ENCODE measurements at places on chromosomes 7 and 10. TPM values are rescaled to one million over a fixed set of nuclear protein-coding genes. Genes with fewer than 3 reads are reported as not detected.
A peak's percentile ranks its signal among the peaks of the same experiment; 100 is the strongest.

DNA sequence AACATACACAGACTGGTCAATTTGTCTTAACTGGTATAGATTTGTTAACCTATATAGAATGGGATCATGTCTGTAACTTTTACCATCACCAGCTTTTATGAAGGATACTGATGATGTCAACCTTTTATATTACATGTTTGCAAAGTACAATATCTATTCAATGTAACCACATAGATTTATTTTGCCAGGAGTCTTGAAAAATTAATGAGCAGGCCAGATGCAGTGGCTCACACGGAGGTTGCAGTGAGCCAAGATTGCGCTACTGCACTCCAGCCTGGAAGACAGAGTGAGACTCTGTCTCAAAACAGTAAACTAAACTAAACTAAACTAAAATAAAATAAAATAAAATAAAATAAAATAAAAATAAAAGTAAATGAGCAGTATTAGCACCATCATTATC is 30.0 kb upstream of the PARD3 start:
- no peak for DNase-seq
- no peak overlapping the region for H3K4me3 ChIP-seq
- H3K27ac ChIP-seq: no peak overlapping the region
- H3K27me3 ChIP-seq: no peaks in the 10 kb centered on the region
- H3K4me1 ChIP-seq: no peaks in the 10 kb centered on the region
- H3K36me3 ChIP-seq: no peaks in the 10 kb centered on the region

- H3K4me3 ChIP-seq: no peak overlapping the region
- H3K36me3 ChIP-seq: no peaks in the 10 kb centered on the region
- no peaks in the 10 kb centered on the region for H3K4me1 ChIP-seq
- H3K27me3 ChIP-seq: no peaks in the 10 kb centered on the region
- no peak overlapping the region for H3K27ac ChIP-seq
These were observed 90.7 kb downstream of the UNCX start for GRCh38 chr7:1323178-1324027.

- DNase-seq: no peak
- H3K4me3 ChIP-seq: no peak overlapping the region
- H3K4me1 ChIP-seq: no peaks in the 10 kb centered on the region
- no peaks in the 10 kb centered on the region for H3K36me3 ChIP-seq
- H3K27me3 ChIP-seq: no peaks in the 10 kb centered on the region
These were observed 14.1 kb upstream of the PPA1 start for GRCh38 chr10:70247360-70247759.

- H3K4me1 ChIP-seq: no peaks in the 10 kb centered on the region
- no peak overlapping the region for H3K27ac ChIP-seq
- H3K4me3 ChIP-seq: no peak overlapping the region
These were observed 51.5 kb downstream of the MAD1L1 start for GRCh38 chr7:2181077-2181854.

DNA sequence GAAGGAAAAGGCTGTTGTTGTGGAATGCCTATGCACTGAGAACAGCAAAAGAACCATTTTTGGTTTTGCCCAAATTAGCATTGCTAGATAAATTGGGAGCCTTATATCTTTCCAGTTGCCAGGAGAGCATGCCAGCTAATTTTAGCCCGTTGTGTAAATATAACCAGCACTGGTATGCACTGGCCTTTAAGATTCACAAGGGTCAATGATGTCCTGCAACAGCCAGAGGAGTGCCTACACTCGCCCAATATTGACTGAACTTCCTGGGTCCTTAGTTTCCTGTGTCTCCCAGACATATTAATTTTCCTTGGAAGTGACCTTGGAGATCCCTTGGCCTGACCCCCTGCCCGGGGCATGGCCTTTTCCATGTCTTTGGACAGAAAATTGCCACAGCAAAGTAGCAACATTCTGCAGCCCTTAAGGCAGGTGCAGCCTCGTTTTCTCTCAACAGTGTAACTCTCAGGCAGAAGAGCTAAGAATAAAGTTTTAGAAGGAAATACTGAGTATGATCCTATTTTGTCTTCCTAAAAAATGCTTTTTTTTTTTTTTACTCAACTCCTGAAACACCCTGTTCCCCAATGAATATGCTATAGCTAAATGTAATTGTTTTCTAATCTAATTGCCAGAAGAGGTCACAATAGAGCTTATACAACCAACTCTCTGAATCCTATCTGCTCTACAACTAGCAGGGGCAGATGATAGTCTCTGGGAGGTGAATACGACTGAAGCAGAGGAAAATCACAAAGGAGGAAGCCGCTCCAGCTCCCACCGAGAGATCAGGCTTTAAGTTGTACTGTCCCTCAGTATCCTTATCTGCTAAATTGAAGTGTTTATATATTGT is 131.9 kb upstream of the PCGF5 start:
- no peak for DNase-seq
- no peak overlapping the region for H3K4me3 ChIP-seq
- no peaks in the 10 kb centered on the region for H3K4me1 ChIP-seq
- H3K27ac ChIP-seq: no peak overlapping the region
- H3K36me3 ChIP-seq: no peaks in the 10 kb centered on the region

GIMAP1 gene
- 9.3 TPM for total RNA-seq

DNA sequence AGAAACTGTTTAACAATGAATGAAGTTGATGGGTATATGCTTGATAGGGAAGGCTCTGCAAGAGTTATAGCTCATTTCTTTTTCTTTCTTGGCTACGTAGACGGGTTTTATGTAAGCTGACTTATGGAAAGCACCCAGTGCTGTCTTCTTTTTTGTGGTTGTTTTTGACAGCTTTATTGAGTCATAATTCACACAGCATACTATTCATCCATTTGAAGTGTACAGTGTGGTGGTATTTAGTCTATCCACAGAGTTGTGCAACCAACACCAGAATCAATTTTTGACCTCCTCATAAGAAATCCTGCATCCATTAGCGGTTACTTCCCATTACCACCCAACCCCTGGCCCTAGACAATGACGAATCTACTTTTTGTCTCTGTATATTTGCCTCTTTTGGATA is 240.6 kb upstream of the KIAA1217 start:
- H3K27ac ChIP-seq: no peak overlapping the region
- no peaks in the 10 kb centered on the region for H3K27me3 ChIP-seq
- DNase-seq: no peak
- no peaks in the 10 kb centered on the region for H3K36me3 ChIP-seq
- no peaks in the 10 kb centered on the region for H3K4me1 ChIP-seq

- H3K4me1 ChIP-seq: no peaks in the 10 kb centered on the region
- H3K27ac ChIP-seq: no peak overlapping the region
- no peaks in the 10 kb centered on the region for H3K27me3 ChIP-seq
- H3K36me3 ChIP-seq: no peaks in the 10 kb centered on the region
- DNase-seq: no peak
- no peak overlapping the region for H3K4me3 ChIP-seq
These were observed 7.5 kb downstream of the CPA1 start for GRCh38 chr7:130387628-130388403.

GRCh38 chr10:104622598-104623209 is 18.4 kb upstream of the SORCS3 start:
- no peak for DNase-seq
- H3K27ac ChIP-seq: no peak overlapping the region
- H3K4me1 ChIP-seq: no peaks in the 10 kb centered on the region
- no peaks in the 10 kb centered on the region for H3K27me3 ChIP-seq
- no peak overlapping the region for H3K4me3 ChIP-seq

DNAJC9 gene
- total RNA-seq: 21.7 TPM

DNA sequence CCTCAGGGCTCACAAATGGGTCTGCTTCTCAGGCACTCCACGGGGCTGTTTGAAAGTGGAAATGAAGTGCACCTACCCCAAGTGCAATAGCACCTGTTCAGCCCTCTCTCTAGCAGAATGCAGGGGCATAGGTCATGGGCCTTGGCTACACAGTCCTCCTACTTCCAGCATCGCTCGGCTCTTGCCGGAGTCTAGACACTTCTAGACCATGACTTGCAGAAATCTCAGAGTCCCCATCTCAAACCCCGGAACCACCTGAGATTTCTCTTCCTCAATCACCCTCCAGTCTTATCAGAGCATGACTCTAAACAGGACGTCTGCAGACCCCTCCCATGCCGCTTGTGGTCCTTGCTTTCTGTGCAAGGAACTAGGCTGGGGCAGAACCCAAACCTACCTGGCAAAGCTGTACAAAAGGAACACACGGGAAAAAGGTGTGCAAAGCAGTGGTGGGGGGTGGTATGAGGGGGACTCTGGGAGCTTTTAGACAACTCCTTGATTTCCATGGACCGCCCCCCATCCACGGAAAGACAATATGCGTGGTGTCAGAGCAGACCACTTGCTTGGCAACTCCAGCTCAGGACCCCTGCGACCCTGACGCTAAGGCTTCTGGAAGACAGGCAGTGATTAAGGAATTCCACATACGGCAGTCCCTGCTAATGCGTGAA is 13.8 kb downstream of the TMEM273 start:
- no peaks in the 10 kb centered on the region for H3K27me3 ChIP-seq
- H3K4me1 ChIP-seq: peaks cover 37% of the 10 kb centered on the region
- no peak overlapping the region for H3K4me3 ChIP-seq
- no peak for DNase-seq

ANKRD22 gene
- 26.3 TPM for total RNA-seq

DNA sequence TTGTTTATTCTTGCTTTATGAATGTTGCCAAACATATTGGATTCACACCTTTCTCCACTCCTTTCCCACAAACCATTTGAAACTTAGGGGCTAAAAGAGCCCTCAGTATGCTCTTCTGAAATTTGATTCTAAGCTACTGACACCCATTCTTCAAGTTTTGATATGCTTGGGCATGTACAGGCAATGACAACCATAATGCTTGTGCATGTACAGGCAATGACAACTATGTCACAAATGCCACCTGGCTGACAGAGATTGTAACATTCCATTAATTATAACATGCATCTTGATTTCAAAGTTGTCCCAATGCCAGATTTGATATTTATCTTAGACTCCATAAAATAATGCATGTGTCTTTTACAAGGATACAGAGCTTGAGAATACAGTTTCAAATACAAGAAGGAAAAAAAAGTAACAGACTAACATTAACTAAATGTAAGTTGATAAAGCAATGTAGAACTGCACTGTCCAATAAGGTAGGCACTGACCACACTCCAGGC is 17.5 kb upstream of the CDK1 start:
- no peak overlapping the region for H3K4me3 ChIP-seq
- DNase-seq: no peak
- no peaks in the 10 kb centered on the region for H3K27me3 ChIP-seq
- no peak overlapping the region for H3K27ac ChIP-seq

- H3K27ac ChIP-seq: no peak overlapping the region
- no peaks in the 10 kb centered on the region for H3K27me3 ChIP-seq
- H3K4me1 ChIP-seq: no peaks in the 10 kb centered on the region
- no peak for DNase-seq
- no peak overlapping the region for H3K4me3 ChIP-seq
These were observed 21.5 kb downstream of the MACROH2A2 start for GRCh38 chr10:70074165-70074564.

AKR1C8 gene
- total RNA-seq: not detected

DNA sequence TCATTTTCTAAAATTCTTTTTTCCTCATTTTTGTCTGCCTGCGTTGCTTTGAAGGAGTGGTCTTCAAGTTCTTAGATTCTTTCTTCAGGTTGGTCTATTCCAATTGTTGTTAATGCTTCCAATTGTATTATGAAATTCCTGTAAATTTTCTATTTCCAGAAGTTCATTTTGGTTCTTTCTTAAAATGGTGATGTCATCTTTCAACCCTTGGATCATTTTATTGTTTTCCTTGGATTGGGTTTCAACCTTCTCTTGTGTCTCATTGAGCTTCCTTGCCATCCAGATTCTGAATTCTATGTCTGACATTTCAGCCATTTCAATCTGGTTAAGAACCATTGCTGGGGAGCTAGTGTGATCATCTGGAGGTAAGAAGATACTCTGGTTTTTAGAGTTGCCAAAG is 33.1 kb downstream of the PNLIPRP2 start:
- H3K4me1 ChIP-seq: no peaks in the 10 kb centered on the region
- no peaks in the 10 kb centered on the region for H3K27me3 ChIP-seq
- DNase-seq: no peak
- no peak overlapping the region for H3K27ac ChIP-seq

ASZ1 gene
- total RNA-seq: not detected

DNA sequence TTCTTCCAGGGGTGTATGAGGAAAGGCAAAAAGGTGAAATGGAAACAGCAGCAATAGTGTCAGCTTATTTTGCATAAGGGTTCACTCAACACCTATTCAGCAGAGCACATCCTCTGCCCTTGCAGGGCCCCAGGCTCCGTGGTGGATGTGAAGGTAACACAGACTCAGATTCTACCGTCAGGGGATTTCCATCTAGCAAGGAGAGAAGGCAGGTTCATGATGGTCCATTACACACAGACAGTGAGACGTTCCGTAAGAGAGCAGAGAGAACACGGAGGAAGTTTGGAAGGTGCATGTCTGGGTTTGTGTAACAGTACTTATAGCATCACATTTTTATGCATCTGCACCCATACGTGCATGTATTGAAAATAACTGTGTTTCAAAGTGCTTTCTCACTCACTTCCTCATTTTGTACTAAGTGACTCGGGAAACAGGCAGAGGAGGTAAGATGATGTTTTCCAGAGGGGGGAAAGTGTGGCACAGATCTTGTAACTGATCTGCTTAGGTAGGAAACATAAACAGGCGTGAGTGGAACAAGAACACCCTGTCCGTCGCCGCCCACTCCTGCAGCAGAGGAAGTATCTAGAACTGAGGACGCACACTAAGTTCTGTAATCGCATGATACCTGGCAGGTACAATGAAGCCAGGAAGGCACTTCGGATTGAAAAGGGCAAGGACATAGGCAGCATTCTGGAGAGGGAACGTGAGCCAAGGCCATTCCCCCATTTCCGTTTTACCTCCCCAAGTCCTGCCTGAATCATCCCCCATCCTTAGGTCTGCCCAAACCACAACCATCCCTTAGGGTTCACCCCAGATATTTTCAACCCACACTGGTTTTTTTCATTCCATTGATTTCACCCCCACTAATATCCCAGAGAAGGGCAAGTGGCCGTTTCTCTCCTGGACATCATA is 1.0 kb upstream of the ENO4 start:
- H3K27me3 ChIP-seq: peaks cover 27% of the 10 kb centered on the region
- no peak for DNase-seq
- no peak overlapping the region for H3K27ac ChIP-seq
- H3K36me3 ChIP-seq: no peaks in the 10 kb centered on the region
- H3K4me1 ChIP-seq: peaks cover 4% of the 10 kb centered on the region

DNA sequence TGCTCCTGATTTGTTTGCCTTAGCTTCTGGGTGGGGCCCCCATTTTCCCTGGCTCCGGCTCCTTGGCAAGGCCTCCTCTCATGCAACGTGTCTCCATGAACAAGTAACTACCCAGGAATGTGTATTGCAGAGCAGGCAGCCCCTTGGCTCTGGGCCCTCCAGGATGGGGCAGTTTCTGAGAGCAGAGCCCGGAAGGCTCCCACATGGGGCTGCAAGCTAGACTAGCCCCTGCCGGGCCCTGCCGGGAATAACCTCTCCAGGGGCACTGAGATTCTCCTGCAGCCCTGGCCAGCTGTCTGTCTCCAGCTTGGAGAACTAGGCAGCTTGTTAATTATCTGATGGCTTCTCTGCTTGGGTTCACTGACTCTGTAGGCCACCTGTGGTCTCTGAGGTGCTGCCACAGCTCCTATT is 184.0 kb upstream of the INHBA start:
- peak overlapping the region; percentile 71 for H3K27ac ChIP-seq
- DNase-seq: no peak
- no peaks in the 10 kb centered on the region for H3K4me1 ChIP-seq
- no peaks in the 10 kb centered on the region for H3K27me3 ChIP-seq
- no peaks in the 10 kb centered on the region for H3K36me3 ChIP-seq
- H3K4me3 ChIP-seq: no peak overlapping the region
